Stimulated activated CD4-positive, alpha-beta T cell treated with anti-CD3 and anti-CD28 coated beads, Interleukin-4, amount 100 ng/mL, for 1 hour (primary cell): ENCODE measurements at places on chromosomes 3 and 15.

- DNase-seq = no peak
Measured at GRCh38 chr3:194422188-194422587, 23.1 kb upstream of the GP5 start.

- DNase-seq = no peak
Measured at GRCh38 chr3:41418961-41419691, 219.8 kb downstream of the CTNNB1 start.

DNA sequence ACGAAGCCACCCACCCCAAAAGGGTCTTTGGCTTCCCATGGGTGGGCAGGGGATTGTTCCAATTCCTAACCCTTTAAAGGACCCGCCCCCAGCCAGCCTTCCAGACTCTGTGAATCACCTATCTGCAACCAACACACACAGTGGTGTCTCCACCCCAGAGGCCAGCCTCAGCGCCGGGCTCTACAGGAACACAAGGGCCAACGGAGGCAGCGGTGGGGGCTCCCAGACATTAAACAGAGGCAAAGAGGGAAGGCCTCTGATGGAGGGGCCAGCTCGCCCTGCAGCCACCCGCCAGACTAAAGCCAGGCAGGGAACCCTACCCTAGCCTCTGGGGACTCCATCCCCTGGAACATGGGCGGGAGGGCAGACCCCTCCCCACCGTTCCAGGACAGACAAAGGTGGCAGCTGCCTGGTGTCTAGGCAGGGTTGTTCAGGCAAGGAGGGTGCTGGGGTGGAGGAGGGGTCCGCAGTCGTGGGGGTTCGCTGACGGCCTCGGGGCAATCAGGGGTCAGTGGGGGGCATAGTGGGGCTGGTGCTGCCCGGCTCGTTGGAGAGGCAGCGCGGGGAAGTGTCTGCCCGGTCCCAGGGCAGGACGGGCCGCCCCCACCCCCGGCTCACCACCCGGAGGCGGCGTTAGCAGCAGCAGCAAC, 448 bp downstream of the SHISA5 start:
- no peak for DNase-seq

- DNase-seq = no peak
Measured at GRCh38 chr3:135740211-135740610, 225.3 kb upstream of the PPP2R3A start.

DNA sequence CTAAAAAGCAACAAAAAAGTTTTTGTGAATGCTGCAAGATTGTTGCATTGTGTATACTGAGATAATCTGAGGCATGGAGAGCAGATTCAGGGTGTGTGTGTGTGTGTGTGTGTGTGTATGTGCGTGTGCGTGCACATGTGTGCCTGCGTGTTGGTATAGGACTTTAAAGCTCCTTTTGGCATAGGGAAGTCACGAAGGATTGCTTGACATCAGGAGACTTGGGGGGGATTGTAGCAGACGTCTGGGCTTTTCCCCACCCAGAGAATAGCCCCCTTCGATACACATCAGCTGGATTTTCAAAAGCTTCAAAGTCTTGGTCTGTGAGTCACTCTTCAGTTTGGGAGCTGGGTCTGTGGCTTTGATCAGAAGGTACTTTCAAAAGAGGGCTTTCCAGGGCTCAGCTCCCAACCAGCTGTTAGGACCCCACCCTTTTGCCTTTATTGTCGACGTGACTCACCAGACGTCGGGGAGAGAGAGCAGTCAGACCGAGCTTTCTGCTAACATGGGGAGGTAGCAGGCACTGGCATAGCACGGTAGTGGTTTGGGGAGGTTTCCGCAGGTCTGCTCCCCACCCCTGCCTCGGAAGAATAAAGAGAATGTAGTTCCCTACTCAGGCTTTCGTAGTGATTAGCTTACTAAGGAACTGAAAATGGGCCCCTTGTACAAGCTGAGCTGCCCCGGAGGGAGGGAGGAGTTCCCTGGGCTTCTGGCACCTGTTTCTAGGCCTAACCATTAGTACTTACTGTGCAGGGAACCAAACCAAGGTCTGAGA, 4.7 kb downstream of the BHLHE40 start:
- DNase-seq = peak; percentile 58

DNA sequence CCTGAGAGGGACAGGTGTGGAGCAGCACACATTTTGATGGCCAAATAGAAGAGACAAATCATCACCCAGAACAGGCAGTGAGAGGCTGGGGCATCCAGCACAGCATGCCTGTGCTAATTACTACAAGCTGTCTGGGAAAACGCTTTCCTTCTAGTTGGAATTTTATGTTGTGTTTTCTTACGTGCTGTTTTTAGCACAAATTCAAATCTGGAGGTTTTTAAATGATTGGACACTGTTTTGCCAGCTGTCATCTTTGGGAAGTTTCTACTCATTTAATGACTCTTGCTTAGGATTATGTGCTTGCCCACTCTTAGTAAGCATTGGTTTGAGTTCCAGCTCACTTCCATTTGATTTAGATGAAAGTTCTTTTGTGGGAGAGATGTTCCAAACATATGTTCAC, 43.5 kb downstream of the EAF1 start:
- DNase-seq = no peak

GRCh38 chr3:72745146-72745999, 102.9 kb downstream of the SHQ1 start:
- no peak for DNase-seq

GRCh38 chr3:31275583-31275982, 257.1 kb upstream of the STT3B start:
- DNase-seq = no peak

GRCh38 chr3:79085171-79085570, 682.6 kb downstream of the ROBO1 start:
- DNase-seq = no peak

- no peak for DNase-seq
Measured at GRCh38 chr3:138935505-138935862, 11.5 kb downstream of the FOXL2 start.

- peak; percentile 42 for DNase-seq
Measured at GRCh38 chr15:90002428-90002844, 1.3 kb downstream of the ZNF710 start.

DNA sequence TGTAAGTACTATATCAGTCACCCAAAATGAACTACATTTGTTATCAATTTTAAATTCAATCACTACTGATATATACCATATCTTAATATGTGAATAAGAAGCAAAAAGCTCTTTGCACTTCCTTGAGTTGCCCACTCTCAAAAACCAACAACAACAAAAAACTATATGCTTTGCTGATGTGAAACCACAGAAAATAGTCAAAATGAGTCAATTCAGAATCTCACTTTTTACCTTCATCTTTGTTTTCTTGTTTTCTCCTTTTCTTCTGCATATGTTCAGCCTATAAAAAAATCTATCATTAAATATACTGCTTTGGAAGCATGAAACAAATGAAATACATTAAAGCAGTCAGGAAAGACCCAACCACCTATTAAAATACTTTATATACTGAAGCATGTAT, 80.7 kb downstream of the UBR1 start:
- no peak for DNase-seq

- no peak for DNase-seq
Measured at GRCh38 chr15:25238716-25239470, 199.9 kb downstream of the UBE3A start.

DNA sequence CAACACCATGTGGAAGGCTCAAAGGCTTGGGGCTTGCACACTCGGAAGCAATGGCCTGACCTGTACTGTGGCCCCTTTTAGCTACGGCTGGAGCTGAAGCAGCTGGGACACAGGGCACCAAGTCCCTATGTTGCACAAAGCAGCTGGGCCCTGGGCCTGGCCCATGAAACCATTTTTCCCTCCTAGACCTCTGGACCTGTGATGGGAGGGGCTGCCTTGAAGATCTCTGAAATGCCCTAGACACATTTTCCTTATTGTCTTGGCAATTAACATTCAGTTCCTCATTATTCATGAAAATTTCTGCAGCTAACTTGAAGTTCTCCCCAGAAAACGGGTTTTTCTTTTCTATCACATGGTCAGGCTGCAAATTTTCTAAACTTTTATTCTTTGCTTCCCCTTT, 85.6 kb upstream of the ALDH1A3 start:
- DNase-seq = no peak

- no peak for DNase-seq
Measured at GRCh38 chr3:107404727-107405469, 27.7 kb downstream of the CCDC54 start.
